ENCODE measurements at places on chromosomes 16 and 17.

- no peak for DNase-seq
These were observed 30.6 kb downstream of the CACNA1G start for GRCh38 chr17:50590946-50591737.

DNA sequence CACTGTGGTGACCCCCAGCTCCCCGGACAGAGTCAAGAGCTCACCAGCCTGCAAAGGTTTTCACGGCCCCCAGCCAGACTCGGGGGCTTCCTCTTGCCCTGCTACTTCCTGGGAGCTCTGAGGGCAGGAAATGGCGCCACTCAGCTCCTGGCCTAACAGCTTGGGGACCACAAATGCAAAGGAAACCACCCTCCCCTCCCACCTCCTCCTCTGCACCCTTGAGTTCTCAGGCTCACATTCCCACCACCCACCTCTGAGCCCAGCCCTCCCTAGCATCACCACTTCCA is 375 bp upstream of the SPN start:
- no peak for DNase-seq

GRCh38 chr17:38898812-38899348 is 26.5 kb upstream of the LASP1NB start:
- peak; percentile 73 for DNase-seq

- no peak for DNase-seq
These were observed 130.1 kb downstream of the PRKCA start for GRCh38 chr17:66432411-66432957.

DNA sequence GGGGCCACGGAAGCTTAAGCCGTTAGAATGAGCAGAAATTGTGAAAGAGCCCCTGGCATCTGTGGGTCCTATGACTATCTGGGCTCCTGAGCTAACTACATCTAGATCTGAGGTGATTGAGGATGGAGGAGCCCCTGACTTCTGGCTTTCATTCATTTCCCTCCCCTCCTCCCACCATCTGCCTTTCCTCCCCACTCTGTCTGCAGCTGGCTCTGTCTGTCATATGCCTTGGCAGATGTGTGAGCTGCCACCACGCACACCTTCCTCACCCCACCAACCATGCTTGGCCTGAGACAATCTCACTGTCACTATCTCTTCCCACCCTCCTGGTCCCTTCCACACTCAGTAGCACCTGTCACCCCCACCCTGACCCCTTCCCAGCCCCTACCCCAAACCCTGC is 5.1 kb downstream of the CD300E start:
- no peak for DNase-seq

DNA sequence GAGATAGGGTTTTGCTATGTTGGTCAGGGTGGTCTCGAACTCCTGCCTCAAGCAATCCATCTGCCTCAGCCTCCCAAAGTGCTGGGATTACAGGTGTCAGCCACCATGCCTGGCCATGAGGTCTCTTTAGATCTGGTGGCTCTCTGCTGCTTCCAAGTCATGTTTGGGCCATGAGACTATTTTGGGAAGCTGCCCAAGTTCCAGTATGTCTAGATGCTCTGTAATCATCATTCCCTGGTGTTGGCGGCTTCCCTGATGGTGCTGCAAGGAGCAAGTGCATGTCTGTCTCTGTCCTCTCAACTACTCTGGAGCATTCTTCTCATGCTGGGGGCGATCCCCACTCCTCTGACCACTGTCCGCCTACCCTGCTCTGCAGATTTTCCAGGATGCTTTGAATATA is 6.4 kb upstream of the ODF4 start:
- DNase-seq: no peak

DNA sequence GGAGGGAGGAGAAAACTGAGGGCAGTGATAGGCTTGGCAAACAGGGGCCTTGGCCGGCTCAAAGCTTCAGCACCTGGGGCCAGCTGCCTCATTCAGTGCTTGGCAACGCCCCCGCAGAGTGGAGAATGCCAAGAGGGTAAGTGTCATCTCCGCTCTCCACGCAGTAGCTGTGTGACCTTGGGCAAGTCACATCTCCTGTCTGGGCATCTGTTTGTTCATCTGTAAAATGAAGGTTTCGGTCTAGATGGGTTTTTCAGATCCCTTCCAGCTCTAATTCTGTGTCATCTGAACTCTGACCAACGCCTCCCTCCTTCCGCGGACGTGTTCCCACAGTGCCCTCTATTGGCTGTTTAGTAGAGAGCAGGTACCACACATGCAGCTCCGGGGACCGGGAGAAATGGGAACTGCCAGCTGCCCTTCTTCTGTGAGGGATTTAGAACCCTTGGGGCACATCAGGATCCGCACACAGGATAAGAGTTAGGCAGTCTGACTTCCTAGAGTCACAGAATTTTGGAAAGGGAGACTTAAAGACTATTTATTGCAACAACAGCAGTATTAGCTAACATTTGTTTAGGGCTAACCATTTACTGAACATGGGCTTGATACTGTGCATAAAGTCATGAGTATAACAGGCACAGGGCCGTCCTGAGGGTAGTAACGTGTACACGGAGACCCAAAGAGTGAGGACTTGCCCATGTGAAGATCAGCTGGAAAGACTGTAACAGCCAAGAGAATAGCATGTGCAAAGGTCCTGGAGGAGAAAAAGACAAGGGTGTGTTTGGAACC is 26.8 kb downstream of the GP2 start:
- no peak for DNase-seq

- no peak for DNase-seq
These were observed 136.2 kb upstream of the AXIN2 start for GRCh38 chr17:65697661-65698060.

DNA sequence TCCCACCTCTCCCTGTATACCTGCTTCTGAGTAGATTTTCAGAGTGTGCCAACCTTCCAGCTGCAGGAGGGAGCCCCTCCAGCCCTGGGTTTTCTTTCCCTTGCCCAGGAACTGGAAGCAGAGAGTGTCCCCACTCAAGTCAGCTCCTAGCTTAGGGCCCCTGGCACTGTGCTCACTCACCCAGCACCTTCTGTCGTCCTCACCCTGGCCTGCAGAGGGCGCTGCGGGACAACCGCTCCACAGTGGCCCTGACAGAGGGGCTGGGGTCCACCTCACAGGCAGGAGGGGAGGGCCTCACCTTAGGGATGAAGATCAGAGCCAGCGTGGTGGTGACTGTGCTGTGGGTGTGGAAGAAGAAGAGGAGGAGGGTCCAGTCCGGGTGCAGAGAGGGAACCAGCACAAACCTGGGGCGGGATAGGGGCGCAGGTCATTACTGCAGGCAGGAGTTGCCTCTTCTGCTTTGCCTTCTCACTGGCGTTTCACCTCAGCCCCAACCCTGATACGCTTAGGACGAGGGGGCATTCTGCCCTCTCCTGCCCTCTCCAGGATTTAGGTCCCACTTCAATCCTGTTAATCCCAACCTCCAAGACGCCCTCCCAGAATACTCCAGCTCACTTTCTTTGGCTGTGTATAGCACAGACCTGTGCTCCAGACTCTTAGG is 10.0 kb downstream of the GPR179 start:
- DNase-seq: no peak

DNA sequence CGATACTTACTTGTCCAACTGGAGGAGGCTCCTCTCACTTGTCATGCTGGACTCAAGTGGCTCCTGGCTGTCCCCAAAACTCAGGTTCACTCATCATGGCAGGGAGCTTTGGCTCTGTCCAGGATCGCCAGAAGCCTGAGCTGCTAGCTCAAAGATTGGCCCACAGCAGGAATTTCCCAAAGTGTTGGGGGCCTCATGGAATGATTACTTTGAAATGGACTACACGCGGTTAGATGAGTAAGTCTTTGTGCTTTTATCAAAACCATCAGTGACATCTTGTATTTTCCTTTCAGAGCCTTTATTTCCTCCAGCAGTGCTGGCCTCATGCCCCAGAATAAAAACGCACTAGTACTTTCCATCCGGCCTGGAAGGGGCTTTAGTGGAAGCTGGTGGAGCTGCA is 29.2 kb upstream of the PHB1 start:
- no peak for DNase-seq

- no peak for DNase-seq
These were observed 1.0 kb downstream of the HOXB8 start for GRCh38 chr17:48613862-48614694.

- DNase-seq: no peak
These were observed 13.7 kb downstream of the HIC1 start for GRCh38 chr17:2068519-2069051.

DNA sequence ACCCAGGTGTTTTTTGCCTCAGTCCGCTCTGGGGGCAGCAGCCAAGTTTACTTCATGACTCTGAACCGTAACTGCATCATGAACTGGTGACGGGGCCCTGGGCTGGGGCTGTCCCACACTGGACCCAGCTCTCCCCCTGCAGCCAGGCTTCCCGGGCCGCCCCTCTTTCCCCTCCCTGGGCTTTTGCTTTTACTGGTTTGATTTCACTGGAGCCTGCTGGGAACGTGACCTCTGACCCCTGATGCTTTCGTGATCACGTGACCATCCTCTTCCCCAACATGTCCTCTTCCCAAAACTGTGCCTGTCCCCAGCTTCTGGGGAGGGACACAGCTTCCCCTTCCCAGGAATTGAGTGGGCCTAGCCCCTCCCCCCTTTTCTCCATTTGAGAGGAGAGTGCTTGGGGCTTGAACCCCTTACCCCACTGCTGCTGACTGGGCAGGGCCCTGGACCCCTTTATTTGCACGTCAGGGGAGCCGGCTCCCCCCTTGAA is 2.1 kb upstream of the C17orf107 start:
- no peak for DNase-seq

DNA sequence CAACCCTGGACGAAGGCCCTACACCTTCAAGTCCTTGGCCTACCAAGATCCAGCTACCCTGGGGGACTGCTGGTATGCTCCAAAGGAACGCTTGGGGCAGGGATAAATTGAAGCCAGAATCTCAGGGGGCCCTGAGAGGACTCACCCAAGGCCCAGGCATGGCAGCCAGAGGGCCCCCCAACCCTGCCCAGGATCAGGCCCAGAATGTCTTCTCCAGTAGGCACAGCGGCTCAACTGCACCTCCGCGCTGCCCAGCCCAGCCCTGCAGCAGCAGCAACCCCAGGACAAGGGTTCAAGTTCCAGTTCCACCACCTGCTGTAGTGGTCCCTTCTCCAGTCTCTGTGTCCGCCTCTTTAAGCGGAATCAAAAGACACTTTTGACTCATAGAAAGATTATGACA is 2.2 kb downstream of the TFAP4 start:
- DNase-seq: no peak

GRCh38 chr16:84245956-84246678 is 6.3 kb upstream of the KCNG4 start:
- no peak for DNase-seq

DNA sequence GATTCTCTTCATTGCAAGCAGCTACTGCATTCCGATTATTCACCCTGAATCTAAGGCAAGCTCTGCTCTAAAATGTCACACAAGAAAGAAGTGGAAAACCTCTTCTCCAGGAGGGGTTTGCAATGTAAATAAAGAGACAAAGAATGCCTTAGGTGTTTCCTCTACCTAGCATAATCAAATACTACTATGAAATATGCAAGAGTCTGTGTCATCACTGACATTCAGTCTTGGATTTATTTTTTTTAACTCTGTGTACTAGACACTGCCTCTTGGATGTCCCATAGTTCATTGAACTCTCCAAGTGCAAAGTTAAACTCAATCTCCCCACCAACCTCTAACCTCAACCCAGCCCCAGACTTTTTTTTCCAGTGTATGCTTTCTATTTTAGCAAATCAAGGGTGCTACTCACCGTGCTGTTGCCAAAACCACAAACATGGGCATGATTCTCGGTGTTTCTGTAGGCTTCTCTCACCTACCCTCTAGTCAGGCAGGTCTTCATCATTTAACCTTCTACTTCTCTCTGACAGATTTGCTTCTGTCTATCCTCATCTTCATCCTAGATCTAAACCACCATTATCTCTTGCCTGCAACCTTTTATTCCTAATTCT is 329.1 kb downstream of the CDH13 start:
- DNase-seq: no peak

DNA sequence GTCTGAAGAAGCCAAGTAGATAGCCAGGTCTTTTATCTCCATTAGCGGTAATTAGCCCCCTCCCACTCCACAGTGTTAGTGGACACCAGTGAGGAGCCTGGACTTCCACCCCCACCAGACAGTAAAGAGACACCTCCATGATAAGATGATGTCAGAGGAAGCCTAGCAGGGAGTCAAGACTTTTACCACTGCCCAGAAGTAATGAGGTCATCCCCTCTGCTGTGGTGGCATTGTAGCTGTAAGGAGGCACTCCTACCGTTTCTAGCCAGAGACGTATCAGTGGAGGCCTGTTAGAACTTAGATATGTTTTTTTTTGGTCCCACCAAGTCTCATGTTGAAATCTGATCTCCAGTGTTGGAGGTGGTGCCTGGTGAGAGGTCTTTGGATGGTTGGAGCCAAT is 38.1 kb downstream of the PIK3R5 start:
- no peak for DNase-seq

- DNase-seq: no peak
These were observed 32.5 kb downstream of the ABCC12 start for GRCh38 chr16:48123104-48123788.

GRCh38 chr17:37134050-37134449 is 185.3 kb downstream of the AATF start:
- no peak for DNase-seq

DNA sequence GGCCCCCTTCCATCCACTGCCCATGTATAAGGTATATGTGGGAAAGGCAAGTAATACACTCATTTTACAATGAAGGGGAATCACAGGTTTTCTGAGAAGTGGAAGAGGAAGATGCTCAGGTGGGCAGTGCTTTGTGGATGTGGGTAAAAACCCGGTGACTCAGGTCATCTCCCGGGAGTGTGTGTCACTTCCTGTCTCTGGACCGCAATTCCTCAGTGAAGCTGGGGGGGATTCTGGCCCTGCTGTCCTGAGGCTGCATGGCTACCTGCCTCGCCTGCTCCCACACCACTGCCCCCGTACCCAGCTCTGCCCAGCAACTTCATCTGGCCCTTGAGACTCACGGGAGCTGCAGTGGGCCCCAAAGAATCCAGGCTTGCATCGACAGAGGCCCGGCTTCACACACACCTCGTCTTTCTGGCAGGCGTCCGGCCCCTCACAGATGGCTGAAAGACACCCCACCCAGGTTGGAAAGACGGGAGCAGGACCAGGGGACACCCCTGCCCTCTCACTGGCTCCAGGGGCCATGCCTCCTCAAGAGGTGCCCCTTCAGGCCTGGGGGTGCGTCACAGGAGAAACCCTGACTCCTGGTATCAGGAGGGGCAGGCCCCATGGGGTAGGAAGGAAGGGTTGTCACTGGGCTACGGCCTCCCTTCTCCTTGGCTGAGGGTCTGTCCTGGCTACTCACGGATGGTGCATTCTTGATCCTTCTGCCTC is 882 bp downstream of the SCARF1 start:
- no peak for DNase-seq

- DNase-seq: no peak
These were observed 18.6 kb upstream of the C16orf78 start for GRCh38 chr16:49354991-49355390.

GRCh38 chr17:37322826-37323561 is 52.8 kb upstream of the C17orf78 start:
- DNase-seq: no peak

- DNase-seq: no peak
These were observed 27.7 kb upstream of the RASD1 start for GRCh38 chr17:17523731-17524490.

All from stimulated activated CD8-positive, alpha-beta memory T cell treated with anti-CD3 and anti-CD28 coated beads, Interleukin-12 subunit alpha, Interleukin-12 subunit beta, amount 100 ng/mL, for 1 hour (primary cell).